ENCODE measurements at places on chromosomes 2 and 18.

GRCh38 chr2:17083902-17084301 is 418.3 kb upstream of the CYRIA start:
- no peak for DNase-seq

DNA sequence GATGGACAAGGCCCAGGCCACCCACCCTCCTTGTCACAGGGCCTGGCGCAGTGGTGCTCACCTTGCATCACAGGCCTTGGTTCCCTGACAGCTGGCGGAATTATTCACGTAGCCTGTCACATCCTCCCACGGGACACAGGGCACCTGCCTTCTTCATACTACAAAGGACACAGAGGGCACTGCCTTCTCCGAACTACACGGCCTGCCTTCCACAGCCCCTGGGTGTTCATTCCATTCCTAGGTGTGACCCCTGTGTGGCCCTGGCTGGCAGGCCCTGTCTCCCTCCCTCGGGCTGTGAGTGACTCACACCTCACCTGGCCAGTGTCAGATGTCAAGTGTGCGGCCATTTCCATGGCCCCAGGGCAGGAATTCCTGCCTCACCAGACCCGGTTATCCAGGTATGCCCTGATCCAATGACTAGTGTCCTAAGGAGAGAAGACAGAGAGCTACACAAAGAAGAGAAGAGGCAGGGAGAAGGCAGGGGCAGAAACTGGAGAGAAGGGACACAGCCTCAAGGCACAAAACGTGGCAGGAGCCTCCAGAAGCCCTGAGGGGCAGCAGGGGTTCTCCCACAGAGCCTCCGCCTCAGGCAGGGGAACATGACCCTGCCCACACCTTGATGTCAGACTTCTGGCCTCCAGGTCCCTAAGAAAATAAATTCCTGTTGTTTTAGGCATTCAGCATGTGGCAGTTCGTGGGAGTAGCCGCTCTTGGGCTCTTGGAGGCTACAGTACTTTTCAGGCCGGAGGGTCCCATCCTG is 43.4 kb downstream of the MBP start:
- DNase-seq, result no peak

GRCh38 chr18:56267334-56267733 is 371.1 kb downstream of the TXNL1 start:
- no peak for DNase-seq

- no peak for DNase-seq
Observed at GRCh38 chr2:26945991-26946750, 24.3 kb upstream of the MAPRE3 start.

- no peak for DNase-seq
Observed at GRCh38 chr2:23988371-23988770, 21.5 kb upstream of the MFSD2B start.

- no peak for DNase-seq
Observed at GRCh38 chr2:147099845-147100244, 745.0 kb upstream of the ACVR2A start.

GRCh38 chr2:75146606-75147332 is 52.6 kb downstream of the TACR1 start:
- no peak for DNase-seq

DNA sequence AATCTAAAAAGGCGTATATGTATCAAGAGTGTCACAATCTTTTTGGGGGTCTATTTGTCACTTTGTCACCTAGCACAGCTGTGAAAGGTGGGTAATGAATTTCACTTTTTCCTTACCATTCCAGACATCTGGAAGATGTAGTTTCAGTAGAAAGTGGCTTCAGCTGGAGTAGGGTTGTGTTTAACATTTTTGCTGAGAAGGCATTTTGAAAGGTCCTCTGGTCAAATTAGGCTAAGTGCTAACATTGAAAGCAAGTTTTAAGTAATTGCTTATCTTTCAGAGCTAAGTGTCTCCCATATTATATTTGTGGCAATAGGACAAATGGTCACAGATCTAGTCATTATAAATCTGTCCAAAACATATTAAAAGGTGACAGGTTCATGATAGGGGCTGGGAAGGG is 542.1 kb upstream of the SPHKAP start:
- DNase-seq, result no peak

DNA sequence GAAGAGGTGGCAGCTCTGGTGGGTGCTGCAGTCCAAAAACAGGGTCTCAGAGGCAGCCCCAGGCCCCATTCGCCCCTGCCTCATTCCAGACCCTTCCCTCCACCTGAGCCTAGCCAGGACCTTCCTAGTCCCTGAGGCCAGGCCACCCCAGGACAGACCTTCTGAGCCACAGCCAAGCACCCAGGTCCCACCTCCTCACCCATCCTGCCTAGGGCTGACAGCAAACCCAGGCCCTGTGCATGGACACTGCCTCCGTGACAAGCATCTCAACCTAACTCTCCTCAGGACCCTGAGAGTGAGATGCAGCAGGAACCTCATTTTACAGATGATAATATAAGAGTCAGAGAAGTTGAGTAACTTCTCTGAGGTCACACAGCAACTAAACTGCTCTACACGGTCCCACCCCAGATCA is 15.5 kb downstream of the ADRA2B start:
- DNase-seq, result peak; percentile 50

- DNase-seq, result peak; percentile 67
Observed at GRCh38 chr2:85853499-85854165, 35.2 kb downstream of the ST3GAL5 start.

GRCh38 chr2:173942861-173943523 is 22.2 kb downstream of the SP3 start:
- DNase-seq, result no peak

DNA sequence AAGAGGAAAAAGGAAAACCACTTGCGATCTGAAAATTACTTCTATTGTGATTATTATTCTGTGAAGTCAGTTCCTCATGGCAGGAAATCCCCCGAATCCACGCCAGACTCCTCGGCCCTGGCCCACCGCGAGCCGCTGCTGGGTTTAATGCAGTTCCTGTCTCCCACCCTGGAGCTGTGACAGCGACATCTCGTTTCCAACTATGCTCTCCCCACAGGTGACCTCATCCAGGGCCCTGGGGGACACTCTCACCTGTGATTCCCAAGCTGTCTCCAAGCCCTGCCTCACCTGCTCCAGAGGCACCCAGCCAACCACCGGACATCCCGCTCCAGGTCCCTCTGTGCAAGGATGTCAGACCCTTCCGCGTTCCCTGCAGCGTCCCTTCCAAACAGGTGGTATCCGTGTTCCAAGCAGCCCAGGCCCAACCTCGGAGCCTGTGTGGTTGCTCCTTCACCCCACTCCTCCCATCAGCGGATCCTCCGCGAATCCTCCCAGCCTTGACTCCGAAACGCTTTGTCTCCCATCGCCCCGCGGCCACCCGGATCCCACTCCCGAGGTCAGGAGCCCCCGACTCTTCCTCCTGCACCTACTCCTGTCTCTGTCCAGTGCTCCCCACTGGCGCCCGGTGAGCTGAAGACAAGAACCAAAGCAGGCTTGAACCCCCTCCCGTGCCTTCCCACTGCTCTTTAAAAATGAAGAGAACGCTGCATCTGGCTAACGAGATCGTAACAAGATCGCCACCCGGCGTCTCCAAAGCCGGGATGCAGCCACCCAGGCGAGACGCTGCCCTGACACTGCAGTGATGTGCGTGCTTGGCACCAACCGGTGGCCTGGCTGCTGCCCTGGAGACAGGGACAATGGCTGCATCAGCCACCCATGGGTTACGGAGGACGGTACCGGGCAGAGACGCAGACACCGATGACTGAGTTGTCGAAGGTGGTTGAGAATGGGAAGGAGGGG is 96.5 kb downstream of the NDUFA10 start:
- peak; percentile 61 for DNase-seq

- DNase-seq, result no peak
Observed at GRCh38 chr18:9898792-9899549, 13.2 kb downstream of the TXNDC2 start.

DNA sequence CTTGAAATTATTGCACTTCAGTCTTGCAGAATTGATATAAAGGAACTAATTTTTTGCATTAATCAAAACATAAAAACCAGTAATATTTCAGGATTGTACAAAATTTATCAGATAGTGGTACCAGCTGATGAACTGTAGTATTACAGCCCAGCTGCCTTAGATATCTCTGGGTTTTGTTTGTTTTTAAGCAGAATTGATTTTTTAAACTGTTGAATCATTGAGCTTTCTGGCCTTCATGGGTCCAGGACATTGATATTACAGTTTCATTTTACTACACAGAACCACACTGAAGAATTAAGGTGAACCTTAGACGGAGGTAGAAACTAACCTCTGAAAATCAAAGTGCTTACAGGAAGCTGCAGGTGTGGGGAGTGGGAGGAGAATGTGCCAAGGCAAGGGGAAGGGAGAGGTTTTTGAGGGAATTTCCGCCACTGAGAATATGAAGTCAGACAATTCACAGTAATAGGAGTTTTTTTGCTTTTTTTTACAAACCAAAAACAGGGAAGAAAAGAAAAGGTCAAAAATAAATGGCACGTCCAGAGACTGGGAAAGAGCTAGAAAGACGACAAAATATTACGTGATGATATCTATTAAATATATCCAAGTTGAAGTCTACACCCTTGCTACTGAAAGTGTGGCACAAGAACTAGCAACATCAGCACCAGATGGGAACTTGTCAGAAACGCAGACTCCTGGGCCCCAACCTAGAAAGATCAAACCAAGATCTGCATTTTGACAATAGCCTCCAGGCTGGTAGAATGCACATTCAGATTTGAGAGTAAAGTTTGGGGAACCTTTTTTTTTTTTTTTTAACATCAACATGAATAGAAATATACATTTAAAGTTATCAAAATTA is 40.8 kb upstream of the SPAG16 start:
- DNase-seq, result peak; percentile 68

GRCh38 chr18:49241852-49242251 is 218.6 kb downstream of the DYM start:
- no peak for DNase-seq

- DNase-seq, result no peak
Observed at GRCh38 chr2:110948027-110948674, 172.6 kb upstream of the BCL2L11 start.

GRCh38 chr2:16862471-16862870 is 196.8 kb upstream of the CYRIA start:
- DNase-seq, result no peak

DNA sequence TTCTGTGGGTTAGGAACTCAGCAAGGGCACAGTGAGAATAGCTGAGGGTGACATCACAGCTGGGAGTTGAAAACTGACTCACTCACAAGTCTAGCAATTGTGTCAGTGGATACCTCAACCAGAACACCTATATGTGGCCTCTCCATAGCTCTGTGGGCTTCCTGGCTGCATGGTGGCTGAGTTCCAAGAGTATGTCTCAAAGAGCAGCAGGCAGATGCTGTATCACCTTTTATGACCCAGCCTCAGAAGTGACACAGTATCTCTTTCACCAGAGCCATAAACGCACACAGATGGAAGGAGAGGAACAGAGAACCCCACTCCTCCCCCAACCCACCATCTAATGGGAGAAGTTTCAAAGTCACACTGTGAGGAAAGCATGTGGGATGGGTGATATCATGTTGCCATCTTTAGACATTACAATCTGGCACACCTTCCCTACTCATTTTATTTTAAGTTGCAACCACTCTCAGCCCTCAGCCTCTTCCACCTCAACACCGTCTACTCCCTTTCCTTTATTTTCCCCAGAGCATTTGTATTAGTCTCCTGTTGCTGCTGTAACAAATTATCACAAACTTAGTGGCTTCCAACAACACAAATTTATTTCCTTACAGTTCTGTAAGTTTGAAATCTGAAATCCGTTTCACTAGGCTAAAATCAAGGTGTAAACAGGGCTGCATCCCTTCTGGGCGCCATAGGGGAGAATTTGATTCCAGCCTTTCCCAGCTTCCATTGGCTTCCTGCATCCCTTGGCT is 134.6 kb upstream of the SPATS2L start:
- DNase-seq, result no peak

GRCh38 chr2:138507267-138507666 is 5.7 kb downstream of the SPOPL start:
- no peak for DNase-seq
